AG09319 (cell line): ENCODE measurements at places on chromosomes 1 and 21.

DNA sequence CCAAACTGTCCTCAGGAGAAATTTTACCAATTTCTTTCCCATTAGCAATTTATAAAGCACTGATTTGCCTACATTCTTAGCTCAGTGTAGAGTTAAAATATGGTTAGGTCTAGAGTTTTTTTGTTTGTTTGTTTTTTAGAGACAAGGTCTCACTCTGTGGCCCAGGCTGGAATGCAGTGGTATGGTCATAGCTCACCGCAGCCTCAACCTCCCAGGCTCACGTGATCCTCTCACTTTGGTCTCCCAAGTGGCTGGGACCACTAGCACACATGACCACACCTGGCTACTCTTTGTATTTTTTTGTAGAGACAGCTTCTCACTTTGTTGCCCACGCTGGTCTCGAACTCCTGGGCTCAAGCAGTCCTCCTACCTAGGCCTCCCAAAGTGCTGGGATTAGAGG lies 10.6 kb upstream of the RALGPS2 start:
- DNase-seq: no peak

DNA sequence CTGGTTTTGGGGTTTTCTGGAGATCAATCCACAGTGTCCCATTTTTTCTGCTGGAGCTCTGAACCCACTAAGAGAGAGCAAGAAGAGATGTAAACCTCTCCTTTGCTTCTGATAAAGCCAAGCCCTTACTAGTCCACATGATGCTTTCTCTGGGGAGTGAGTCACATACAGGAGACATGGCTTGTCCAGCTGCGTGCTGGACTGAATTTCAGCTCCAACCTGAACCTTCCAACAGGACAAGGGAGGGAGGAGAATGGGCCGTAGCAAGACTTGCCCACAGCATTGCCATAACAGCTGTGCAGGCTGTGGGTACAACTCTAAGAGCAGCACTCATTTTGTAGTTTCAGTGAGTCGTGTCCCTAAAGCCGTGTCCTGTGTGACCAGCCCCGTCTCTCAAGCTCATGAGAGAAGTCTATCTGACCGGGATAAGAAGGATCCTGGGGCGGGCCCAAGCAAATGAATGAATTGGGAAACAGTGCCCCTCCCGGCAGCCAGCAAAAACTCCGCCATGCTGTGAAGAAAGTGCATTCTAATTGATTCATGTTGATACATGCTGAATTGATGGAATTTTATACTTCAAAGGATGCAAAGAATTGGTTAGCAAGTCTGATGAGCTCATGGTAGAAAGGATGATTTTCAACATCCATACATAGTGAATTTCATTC lies 195.2 kb downstream of the GABPA start:
- DNase-seq: no peak

GRCh38 chr1:14738235-14738634 lies 139.8 kb downstream of the KAZN start:
- DNase-seq: no peak

DNA sequence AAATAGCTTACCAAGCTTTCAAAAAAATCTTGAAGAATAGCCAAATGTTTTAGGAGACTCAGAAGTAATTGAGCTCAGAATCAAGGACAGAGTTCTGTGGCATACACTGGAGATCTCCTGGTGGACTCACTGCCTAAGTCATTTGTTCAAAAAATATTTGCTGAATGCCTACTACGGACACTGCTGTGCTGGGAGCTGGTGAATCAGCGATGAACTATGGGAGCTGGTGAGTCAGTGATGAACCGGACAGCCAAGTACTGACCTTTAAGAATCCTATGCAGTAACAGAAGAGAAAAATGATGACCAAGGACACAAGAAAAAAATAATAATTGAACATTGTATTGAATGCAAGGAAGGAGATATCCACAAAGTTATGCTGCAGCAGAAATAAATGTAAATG lies 717.9 kb upstream of the CXADR start:
- peak; percentile 57 for DNase-seq

- no peak for DNase-seq
These were observed 44.4 kb downstream of the DMRTB1 start for GRCh38 chr1:53503433-53504217.

- no peak for DNase-seq
These were observed 53.3 kb downstream of the MRPS6 start for GRCh38 chr21:34126691-34127090.

GRCh38 chr1:31781138-31781755 lies 17.1 kb upstream of the ADGRB2 start:
- no peak for DNase-seq

DNA sequence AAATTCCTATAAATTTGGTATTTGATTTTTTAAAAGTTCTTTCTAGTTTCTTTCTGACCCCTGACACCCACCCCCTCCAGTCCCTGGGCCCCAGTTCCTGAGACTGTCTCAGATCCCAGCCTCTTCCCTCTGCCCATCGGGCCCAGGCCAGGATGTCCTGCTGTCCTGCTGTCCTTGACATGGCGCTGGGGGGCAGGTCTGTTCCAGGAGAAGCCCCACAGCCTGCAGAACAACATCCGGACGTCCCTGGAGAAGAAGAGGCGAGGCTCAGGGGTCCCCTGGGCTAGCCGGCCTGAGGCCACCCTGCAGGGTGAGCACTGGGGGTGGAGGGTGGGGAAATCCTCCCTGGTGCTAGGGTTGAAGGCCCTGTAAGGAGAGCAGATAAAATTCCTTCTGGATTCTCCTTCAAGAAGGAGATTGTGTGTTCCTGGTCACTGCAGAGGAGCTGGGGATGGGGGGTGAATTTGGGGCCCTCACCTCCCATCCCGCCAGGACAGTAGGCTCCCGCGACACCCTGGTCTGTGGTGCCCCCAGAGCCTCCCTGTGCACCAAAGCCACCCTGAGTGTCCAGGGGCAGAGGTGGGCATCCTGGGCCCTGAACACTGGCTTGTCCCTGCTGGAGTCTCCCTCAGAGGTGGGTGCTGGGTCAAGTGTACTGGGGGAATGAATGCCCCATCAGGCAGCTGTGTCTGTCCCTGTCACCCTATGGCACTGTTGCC lies 45.0 kb downstream of the DISP3 start:
- DNase-seq: no peak

GRCh38 chr1:119902775-119903442 lies 6.6 kb upstream of the ADAM30 start:
- no peak for DNase-seq

DNA sequence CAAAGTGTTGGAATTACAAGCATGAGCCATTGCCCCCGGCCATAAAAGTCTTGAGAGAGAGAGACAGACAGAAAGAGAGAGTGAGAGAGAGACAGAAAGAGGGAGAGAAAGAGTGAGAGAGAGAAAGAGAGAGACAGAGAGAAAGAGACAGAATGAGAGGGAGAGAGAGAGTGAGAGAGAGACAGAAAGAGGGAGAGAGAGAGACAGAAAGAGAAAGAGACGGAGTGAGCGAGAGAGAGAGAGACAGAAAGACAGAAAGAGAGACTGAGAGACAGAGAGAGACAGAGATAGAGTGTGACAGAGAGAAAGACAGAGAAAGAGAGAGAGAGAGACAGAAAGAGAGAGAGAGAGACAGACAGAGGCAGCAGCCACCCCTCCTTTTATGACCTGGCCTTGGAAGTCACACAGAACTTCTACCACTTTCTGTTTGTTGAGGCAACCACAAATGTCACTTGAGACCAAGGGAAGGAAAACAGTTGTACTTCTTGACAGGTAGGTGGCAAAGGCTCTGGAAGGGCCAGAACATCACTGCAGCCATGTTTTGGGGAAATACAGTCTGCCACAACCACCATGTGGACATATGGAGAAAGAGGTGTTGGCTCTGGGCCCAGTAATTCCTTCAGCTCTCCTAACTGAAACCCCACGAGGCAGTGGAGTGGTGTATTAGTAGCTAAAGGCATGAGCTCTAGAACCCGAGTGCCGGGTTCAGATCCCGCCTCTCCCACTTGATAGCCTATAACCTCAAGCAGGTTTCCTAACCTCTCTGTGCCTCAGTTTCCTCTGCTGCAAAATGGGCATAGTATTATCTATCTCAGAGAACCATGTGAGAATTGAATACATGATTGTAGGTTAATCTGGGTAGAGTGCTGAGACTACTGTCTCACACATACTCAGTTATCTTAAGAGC lies 50.6 kb downstream of the TNFRSF8 start:
- no peak for DNase-seq

GRCh38 chr1:201582705-201583442 lies 43.9 kb downstream of the NAV1 start:
- DNase-seq: no peak

GRCh38 chr1:227913396-227913763 lies 34.4 kb downstream of the WNT9A start:
- no peak for DNase-seq

DNA sequence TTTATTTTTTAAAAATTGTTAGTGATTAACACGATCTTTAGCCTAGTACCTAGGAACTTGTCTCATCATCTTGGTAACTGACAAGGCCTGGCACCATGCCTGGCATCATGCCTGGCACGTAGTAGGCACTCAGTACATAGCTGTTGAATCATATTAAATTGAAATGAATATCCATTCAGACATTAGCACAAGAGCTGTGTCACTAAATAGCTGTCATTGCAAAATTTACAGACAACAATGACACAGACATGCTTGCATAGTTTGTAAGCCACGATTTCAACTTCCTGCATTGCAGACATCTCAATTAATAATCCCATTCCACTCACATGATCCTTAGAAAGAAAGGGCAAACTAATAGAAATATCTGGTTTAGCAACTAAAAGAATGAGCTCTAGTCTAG lies 15.4 kb upstream of the PHACTR4 start:
- DNase-seq: no peak

DNA sequence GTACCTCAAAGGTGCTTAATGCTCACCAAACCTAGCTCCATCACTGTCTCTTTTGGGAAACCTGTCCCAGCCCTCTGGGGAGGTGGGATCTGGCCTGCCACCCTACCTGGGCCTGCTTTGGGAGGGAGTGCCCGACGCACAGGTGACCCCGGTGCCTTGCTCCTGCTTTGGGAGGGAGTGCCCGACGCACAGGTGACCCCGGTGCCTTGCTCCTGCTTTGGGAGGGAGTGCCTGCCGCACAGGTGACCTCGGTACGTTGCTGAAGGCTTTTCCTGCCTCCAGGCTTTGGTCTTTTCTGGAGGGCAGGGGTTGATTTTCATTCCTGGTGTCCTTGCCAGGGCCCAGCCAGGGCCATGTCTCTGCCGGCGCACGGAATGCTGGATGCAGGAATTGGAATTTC lies 25.2 kb upstream of the C1orf174 start:
- DNase-seq: no peak

DNA sequence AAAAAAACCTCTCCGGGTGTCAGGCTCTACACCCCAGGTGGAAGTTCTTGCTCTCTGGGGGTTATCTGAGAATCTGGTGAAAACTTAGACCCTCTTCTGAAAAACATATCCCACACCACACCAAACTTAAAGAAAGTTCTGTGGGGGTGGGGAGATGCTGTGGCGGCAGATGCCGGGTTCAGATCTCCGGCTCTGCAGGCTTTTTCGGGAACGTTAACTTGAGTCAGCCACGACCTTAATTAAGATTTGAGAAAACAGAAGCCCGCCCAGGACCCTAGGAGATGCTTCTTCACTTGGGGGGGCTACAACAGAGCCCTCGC lies 2.3 kb downstream of the RCC2 start:
- no peak for DNase-seq

DNA sequence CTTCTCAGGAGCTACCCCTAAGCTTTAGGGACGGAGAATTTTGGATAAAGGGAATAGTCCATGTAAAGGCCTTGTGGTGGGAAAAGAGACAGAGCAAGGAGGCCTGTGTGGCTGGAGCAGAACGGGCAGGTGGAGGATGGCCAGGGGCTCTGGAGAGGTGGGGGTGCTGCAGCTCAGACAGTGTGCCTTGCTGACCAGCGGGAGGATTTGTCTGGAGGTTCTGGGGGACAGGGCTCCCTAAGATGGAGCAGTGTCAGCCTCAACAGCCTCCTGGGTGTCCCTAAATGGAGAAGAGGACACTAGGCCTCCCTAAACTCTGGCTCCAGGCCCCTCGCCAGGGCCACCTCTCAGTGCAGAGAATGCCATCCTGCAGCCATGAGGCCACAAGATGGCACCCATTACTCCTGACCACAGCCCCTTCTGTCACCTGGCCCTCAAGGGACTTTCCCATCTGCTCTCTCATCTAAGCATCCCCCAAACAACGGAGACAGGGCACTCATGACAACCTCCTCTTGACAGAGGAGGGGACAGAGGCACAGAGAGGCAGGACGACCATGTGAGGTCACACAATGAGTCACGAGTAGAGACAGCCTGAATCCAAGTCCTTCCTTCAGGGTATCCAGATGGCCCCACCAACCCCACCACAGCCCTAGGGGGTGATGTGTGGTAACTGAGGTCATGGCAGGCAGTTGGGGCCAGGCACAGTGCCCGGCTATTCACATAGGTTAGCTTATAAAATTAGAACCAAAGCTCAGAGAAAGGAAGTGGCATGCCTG lies 94.7 kb downstream of the DMRTB1 start:
- no peak for DNase-seq

DNA sequence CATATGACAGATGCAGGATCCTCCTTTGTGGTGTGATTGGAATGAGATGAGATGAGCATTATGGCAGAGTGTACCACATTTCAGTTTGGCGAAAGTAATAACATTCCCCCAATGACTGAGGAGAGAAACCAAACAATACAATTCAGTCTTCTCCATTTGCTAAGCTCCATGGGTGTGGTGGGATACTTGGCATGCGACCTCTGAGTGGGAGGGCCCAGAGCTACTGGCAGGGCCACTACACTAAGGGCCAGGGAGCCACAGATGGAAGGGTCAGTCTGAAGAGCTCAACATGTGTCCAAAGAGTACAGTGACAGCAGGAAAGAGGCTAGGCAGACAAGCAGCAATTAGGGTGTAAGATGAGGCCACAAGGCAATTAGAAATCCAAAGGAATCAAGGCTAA lies 23.8 kb upstream of the PAXBP1 start:
- DNase-seq: no peak

GRCh38 chr1:228374711-228375577 lies 31.7 kb downstream of the TRIM11 start:
- peak; percentile 96 for DNase-seq

DNA sequence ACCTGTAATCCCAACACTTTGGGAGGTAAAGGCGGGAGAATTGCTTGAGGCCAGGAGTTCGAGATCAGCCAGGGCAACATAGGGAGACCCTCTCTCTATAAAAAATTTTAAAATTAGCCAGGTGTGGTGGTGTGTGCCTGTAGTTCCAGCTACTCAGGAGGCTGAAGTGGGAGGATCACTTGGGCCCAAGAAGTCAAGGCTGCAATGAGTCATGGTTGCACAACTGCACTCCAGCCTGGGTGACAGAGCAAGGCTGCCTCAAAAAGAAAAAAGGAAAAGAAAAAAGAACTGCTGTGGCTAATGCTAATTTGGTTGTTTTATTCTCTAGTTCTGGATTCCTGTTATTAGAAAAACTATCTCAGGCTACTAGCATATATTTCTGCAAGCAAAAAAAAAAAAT lies 29.8 kb downstream of the DBT start:
- no peak for DNase-seq
